ENCODE measurements at places on chromosomes 2 and 18.

DNA sequence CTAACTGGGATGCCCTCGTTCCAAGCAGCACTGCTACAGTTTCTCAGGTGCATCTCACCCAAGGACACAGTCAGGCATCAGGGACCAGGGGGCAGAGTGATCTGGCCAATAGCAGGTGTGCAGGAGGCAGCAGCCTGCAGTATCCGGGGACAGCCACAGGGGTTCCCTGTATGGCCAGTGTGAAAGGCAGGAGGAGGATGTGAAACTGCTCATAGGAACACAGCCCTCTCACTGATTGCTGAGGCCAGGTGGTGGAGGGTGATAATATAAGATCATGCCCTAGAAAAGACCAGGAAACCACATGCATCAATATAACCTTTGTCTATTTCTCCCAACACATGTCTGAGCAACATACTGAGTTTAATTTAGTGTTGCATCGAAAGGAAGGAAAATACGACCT is 112.7 kb upstream of the TACR1 start:
- DNase-seq = no peak

- no peak for DNase-seq
Observed at GRCh38 chr18:46554406-46555080, 102.5 kb downstream of the LOXHD1 start.

GRCh38 chr2:120400551-120400950 is 54.6 kb downstream of the INHBB start:
- no peak for DNase-seq

GRCh38 chr2:5164776-5165525 is 527.2 kb upstream of the SOX11 start:
- DNase-seq = no peak

GRCh38 chr18:66571845-66572244 is 32.0 kb downstream of the CDH19 start:
- DNase-seq = no peak

DNA sequence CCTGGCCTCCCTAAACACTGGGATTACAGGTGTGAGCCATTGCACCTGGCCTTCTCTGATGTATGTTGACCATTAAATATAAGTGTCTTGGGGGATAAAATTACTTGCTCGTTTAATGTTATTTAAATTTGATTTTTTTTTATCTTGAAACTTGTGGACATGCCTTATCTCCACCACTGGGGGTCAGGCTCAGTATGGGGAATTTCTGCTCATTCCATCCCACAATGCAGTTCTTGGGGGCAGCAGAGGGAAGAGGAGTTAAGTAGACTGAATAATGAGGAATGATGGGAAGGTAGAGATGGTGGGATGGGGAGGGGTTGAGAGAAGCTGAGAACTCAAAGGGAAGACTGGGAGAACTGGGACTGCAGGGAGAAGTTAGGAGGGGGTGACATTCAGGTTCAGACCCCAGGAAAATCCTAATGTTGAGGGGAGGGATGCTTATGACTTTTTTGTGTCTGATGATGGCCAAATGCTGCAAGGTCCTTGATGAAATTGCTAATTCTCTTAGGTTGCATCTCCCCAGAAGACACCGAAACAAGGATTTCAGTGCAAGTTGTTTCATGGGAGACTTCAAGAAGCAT is 174.2 kb downstream of the MIB1 start:
- DNase-seq = no peak

DNA sequence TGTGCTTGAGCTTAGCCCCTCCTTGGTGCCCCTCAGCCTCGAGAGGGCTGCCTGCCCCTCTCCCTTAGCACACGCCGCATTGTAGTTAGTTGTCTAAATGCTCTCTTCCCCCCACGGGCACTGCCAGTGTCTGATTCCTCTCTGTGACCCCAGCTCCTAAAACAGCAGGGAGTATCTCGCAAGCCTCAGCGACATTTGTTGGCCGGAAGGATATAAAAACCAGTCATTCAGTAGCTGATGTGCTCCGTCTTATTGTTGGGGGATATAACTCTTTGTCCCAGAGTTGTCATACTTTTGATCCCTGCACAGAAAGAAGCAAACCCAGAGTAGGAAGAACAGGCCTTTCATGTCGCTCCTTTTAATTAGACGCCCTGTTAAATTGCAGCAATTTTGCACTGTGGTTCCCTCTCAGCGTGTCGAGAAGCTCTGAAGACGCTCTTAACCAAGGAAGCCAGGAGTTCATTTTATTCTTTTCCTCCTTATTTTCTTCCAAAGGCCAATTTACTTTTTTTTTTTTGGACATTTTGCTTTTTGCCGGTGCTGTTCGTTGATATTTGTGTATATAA is 201.8 kb downstream of the KLHL29 start:
- no peak for DNase-seq

GRCh38 chr2:118936936-118937335 is 5.1 kb upstream of the MARCO start:
- no peak for DNase-seq

GRCh38 chr2:216837740-216838139 is 22.1 kb downstream of the TNP1 start:
- no peak for DNase-seq

- DNase-seq = no peak
Observed at GRCh38 chr2:97935719-97936161, 60.0 kb downstream of the TMEM131 start.

GRCh38 chr2:169222665-169223064 is 139.7 kb downstream of the LRP2 start:
- no peak for DNase-seq

DNA sequence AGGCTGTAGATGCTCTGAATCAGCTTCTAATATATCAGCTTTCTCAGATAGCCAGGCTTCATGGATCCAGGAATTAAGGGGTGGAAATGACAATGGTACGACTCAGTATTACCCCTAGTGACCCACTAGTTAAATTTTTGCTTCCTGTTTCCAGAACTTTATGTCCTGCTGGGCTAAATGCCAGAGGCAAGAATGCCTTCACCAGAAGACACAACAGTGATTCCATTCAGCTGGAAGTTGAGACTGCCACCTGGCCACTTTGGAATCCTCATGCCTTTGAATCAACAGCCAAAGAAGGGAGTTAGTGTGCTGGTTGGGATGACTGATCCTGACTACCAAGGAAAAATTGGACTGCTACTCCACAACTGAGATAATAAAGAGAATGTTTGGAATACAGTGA is 239.1 kb downstream of the ASXL3 start:
- no peak for DNase-seq

GRCh38 chr18:9737472-9738121 is 29.5 kb downstream of the RAB31 start:
- no peak for DNase-seq

DNA sequence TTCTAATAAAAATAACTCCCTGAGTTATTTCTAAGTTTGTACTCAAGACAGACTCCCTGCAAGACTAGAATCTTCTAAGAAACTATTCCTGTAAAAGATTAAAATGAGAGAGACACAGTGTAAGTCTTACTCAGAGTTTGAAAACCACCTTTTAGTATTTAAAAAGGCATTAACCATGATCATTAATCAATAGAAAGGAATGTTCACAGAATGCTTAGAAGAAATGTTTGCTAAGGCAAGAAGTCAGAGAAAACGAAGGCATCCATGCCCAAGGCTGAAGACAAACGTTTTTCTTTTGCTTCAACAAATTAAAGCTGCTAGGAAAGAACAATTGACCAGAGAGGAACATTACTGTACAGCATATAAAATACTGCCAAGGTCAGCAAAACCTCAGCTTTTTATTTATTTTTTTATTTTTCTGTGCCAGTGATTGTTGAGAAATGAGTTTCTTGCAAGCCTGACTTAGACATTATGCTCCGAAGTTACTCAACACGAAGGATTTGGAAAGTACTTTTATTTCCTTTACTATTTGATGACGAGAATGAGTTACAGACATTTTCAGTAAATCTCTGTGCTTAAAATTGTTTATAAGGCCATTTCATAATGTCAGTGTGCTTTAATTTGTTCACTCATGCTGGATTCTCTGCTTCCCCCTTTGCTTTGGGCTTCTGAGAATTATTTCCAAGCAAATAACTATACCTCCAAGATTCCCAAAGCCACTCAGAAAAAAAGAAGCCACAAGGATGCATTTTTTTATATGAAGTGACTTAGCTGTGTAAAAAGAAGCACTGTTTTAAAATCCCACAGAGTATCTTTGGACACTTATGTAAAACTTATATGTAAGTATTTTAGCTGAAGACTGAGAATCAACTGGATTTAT is 20.5 kb downstream of the RND3 start:
- no peak for DNase-seq

DNA sequence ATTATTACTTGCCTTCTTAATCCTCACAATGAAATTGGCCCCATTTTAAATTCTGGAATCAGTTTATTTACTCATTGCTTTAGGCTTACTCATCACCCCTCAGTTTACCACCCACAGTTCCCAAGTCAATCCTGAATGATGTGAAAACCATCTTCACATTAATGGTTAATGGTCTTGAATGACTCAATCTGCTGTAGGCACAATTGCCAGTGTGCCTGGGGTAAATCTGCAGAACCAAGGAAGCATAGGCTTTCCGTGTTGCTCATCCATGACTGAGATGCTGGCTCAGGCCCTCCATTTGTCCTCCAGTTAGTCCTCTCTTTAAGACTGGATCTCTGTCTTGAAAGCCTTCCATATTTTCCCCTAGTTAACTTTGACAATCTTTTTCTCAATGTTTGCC is 164.5 kb downstream of the PMAIP1 start:
- no peak for DNase-seq

DNA sequence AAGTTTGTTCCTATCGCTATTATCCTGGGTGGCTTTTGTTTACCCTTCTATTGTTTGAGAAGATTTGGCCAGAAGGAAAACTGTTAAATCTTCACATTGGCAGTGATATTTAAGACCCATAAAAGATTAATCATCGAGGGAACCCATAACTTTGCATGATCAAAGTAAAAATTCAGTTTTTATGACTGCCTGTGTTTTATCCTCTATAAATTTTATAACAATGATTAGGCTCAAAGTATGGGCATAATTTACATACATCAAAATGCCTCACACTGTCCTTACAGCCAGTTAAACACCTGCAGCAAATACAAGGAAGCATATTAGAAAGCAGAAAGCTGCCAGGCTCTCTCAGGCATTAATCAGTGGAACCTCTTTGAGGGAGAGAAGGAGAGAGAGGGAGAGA is 289.1 kb downstream of the ICOS start:
- no peak for DNase-seq

DNA sequence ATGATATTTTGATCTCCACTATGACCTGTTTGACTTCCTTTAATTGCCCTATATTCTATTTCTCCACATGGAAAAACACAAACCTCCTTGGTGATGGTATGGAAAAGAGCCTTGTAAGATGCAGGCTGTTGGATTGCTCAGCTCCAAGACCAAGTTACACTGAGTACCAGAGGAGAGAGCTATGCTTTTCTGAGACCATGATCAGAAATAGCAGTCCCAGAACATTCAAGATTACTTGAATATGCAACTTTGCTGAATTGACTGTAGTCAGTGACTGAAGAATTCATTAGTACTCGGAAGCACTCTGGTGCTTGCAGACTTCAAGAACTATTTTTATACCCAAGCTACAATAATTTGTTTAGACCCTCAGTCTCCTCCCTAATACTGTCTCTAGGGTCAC is 310.6 kb upstream of the FSIP2 start:
- DNase-seq = no peak

GRCh38 chr18:74166386-74166785 is 18.1 kb downstream of the TIMM21 start:
- no peak for DNase-seq

DNA sequence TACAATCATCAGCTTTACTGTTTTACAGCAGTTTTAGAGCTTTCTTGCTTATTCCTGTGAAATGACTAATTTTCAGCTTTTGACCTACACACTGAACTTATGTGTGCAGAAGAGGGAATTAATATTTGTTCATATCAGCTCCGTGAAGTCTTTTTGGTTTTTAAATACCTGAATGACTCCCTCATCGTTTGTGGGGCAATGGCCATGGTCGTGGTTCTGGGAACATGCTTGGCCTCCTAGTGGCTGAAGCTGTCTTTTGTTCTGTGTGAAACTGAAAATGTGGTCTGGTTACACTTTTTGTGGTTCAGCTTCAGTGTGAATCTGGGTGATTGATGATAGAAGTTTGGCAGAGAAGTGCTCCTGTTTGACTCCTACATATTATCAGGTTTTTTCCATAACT is 408.1 kb downstream of the THSD7B start:
- DNase-seq = no peak

DNA sequence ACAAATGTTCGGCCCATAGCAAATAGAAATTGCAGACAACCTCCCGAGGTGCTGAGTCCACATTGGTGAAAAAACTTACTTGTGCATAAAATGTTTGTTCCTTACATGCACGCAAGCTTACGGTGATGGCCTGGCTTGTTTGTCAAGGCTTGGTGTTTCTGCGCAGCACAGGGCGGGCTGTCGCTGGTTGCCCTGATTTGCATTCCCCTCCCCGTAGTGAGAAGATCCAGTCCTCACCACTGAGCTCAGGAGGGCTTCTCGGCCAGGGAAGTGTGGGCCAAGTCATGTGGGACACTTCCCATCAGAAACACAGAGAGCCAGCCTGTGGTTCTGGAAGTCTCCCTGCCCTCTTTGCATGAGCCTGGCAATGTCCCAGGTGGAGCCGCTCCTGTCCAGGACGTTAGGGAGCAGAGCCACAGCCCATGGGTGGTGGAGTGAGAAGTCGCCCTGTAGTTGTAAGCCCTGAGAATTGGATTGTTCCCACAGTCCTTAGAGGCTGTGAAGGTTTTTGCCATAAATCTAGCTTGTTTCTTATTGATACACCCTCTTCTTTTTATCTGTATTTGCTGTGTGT is 152.7 kb downstream of the TWIST2 start:
- DNase-seq = no peak

DNA sequence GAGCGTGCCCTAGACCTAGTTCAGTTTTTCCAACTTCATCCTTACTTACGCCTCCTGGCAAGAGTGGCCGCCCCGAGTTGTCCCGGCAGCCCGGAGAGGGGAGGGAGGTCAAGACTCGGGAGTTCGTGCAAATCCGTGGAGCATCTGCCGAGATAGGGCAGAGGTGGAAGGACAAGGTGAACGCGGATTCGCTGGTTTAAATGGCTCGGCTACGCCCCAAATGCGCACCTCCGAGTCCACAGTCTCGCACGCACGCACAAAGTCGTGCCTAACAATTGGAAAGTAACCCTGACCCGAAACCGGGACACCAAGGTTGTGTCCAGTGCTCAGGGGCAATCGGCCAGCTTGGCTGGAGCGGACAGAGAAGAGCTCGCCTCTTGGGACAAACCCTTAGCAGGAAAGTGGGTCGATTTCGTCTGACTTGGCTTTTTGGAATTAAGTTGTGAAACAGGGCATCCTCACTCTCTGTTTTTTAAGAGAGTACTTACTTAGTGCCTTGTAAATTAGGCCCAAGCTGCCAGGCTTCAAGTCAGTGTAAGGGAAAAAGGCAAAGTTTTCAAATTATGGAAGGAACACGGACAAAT is 726 bp upstream of the SS18 start:
- no peak for DNase-seq

Measured in activated T-helper 1 cell treated with anti-CD3 and anti-CD28 coated beads, Interleukin-2, amount 50 U/mL, for 16 hours (primary cell).